Erythroblast (primary cell): ENCODE measurements at places on chromosomes 1 and 21.
A peak's percentile ranks its signal among the peaks of the same experiment; 100 is the strongest.

GRCh38 chr1:205365945-205366463, 9.3 kb upstream of the KLHDC8A start:
- DNase-seq: no peak

DNA sequence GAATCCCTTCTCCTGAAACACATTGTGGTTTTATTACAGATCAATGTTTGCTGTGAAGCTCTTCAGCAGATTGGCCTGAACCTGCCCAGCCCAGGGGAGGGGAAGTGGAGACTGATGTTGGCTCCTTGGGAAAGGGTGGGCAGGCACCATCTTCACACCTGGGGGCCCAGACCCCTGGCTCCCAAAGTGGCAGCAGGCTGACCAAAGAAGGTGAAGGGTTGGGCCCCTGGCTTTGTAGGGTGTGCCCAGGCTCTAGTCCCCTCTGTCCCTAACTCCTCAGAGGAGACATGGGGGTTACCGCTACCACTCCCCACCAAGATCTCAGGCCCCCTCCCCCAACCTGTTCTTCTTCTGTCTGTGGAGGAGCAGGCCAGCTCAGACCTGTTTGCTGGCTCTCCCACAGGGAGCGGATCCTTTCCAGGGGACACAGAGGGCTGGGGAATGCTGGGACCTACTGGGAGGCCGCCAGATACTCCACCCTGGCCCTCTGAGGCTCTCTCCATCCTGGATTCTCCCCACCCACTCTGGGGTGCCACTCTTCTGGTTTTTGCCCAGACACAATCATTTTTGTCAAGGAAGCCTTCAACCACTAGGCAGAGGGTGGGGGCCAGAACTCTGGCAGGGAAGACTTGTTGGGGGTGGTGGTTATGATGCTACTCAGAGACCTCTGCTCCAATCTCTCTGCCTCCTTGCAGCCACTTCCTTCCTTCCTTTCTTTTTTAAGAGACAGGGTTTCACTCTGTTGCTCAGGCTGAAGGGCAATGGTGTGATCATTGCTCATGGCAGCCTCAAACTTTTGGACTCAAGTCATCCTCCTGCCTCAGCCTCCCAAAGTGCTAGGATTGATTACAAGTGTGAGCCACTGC, 5.0 kb upstream of the EFNA3 start:
- DNase-seq: no peak

DNA sequence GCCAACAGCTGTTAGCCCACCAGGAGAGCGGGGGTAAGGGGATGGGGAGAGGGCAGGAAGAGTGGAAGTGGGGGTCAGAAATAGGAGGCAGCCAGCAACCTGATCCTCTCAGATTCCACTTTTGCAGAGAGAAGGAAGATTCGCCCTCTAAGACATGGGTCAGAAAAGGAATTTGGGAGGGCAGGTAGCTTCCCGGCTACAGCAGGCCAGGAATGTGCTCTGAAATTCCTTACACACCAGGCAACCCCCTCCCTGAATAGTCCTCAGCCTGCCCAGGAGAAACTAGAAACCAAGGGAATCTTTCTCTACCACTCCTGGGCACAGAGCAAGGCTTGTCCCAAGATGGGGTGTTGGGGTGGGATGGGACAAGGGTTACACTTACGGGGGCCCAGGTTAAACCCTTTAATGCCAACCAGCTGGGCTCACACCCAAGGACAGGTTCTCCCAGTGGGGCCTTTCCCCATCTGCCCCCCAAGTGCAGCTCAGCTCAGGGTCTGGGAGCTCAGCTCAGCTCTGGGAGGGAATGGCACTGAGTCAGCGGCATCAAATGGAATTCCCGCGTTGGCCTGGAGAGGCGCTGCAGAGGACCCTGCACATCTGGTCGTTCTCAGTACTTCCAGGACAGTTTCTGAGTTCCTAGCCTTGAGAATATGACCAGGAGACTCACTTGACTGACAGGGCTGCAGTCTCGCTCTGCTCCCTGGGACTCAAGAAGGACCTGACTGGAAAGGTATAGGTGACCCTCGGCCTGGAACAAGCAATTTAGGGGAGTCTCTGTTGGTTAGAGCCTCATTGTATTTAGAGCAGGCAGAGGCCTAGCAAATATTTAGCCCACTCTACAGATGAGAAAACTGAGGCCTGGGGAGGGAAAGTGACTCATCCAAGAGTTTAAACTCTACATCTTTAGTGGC, 761 bp downstream of the TNNT2 start:
- DNase-seq: peak; percentile 10

GRCh38 chr1:183590244-183591191, at the start of gene NCF2:
TSS of gene NCF2 (minus strand) at chr1:183590459. CDS start at chr1:183590329, 130 bp downstream.
- DNase-seq: peak; percentile 9

- DNase-seq: no peak
Observed at GRCh38 chr1:16183179-16183578, 27.3 kb upstream of the EPHA2 start.

DNA sequence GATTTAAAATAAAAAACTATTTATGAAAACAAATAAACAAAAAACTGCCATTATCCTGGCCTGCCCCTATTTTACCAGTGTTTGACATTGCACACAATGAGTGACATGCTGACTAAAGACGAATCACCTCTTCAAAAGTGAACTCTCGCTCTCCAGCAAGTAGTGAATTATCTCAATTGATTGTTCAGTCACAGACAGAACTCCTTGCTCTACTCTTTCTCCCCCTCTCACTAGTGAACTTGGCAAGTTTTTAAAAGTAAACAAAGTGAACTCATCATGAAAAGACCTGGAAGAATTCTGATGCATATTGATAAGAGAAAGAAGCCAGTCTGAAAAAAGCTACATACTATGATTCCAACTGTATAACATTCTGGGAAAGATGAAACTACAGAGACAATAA, 4.7 kb upstream of the C1orf52 start:
- no peak for DNase-seq

GRCh38 chr1:79561521-79561978, 555.0 kb upstream of the ADGRL4 start:
- DNase-seq: no peak

DNA sequence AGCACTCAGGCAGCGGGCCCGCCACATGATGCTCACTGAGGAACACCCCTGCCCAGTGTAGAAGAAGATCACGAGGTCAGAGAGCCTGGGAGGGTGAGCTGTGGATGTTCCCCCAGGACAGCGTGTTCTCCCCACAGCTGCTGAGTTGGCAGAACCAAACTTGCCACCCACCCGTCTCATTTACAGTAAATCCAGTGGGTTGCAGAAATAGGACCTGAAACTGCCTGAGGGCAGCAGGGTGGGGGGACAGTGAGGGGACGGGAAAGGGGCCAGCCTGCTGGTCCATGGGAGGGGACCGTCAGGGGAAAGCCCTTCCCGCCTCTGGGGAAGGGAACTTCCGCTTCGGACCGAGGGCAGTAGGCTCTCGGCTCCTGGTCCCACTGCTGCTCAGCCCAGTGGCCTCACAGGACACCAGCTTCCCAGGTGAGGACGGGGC, at the start of gene C1QB:
TSS of gene C1QB (plus strand) at position 356 of the 436 bp plus-strand sequence. CDS start 6,227 bp downstream, outside the sequence.
- DNase-seq: no peak

DNA sequence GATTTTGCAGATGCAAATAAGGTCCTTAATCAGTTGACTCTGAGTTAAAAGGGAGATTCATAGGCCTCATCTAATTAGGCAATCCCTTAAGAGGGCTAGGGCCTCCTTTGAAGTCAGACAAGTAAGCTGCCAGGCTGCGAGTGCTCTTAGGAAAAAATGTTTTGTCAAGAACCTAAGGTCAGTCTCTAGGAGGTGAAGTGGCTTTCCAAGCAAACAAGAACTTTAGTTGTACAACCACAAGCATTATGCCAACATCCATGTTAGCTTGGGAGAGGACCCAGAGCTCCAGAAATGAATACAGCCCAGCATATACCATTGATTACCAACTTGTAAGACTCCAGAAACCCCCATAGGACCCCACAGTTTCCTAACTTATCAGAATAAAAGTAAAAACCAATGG, 1366.2 kb downstream of the PLA2G4A start:
- DNase-seq: no peak

- DNase-seq: no peak
Observed at GRCh38 chr1:183435497-183435896, 17.3 kb upstream of the NMNAT2 start.

DNA sequence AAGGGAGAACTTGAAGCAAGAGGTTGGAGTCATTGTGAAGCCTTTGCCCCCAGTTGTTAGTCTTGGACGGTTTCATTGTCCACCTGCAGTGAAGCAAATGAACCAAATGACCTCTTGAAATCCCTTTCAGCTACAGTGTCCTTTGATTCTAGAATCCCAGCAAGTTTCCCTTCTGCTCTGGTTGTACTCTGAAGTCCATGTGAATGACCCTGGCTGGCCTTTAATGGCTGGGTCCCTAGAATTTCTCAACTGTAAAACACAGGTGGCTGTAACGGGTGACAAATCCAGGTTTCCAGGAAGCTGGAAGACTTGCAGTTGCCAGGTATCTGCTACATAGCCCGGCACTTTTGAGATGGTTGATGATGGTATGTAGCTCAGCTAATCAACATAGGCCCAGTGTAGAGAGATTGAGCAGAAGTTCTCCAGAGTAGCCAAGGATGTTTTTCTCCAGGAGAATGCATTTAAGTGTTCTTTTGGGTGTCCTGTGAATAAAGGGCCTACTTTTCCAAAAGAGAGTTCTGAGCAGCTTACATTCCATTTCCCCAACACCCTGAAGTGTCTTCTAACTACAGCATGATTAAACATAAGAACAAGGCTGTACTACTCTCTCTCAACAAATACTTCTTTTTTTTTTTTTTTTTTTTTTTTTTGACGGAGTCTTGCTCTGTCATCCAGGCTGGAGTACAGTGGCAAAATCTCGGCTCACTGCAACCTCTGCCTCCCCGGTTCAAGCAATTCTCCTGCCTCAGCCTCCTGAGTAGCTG, 17.6 kb upstream of the SLC30A1 start:
- no peak for DNase-seq

GRCh38 chr1:54851406-54851805, 35.6 kb downstream of the DHCR24 start:
- no peak for DNase-seq

- DNase-seq: no peak
Observed at GRCh38 chr1:210457568-210457967, 128.9 kb downstream of the HHAT start.

DNA sequence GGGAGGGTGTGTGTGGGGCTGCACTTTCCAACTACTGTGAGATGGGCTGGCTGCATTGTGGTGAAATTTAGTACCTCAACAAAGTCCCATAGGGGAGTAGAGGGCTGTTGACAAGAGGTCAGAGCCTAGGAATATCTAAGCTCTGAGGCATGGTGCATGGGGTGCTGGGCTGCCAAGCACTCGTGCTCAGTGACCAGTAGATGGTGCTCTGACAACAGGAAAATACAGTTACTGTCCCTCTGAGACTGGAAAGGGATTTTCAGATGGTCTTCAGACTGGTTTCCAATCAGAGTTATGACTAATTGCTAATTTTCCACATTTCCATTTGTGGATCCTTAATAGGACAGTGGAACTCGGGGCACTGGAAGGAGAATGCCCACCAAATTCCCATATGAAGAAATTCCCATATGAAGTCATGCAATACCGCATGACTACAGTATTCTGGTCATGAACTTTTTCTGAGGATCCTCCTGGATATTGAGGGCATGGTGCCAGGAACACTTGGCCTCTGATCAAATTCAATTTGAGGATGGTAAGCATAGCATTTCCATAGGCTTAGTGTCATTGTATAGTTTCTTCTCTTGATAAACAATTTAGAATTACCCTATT, 4.1 kb upstream of the CACNA1E start:
- DNase-seq: peak; percentile 64

DNA sequence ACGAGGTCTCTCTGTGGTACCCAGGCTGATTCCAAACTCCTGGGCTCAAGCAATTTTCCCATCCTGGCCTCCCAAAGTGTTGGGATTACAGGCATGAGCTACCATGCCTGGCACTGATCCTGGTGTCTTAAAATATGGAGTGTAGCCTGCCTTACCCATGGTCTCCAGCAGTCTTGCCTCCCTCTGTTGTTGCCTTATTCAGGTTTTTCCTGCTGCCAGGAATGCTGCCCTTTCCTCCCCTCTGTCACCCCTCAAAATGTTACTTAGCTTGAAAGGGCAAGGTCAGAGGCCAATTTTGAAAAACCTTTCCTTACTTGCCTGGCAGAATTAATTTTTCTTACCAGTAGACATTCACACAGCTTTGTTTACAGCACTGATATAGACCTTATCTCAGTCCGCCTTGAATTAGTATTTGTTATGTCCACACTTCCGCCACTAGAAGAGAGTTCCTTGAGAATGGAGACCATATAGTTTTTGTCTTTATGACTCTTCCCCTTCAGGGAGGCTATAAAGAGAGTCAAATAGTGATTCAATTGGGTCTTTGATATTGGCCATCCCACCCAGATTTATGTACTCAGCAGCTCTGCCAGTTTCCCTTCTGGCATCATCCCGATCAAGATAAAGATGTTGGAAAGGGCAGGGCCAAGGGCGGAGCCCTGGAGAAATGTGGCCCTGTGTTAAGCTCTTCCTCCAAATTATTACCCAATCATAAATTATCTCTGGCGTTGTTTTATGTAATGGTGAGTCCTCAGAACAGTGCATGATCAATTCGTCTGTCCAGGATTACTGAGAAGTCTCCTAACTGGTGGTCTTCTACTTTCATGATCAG, 38.8 kb downstream of the C1orf21 start:
- no peak for DNase-seq

DNA sequence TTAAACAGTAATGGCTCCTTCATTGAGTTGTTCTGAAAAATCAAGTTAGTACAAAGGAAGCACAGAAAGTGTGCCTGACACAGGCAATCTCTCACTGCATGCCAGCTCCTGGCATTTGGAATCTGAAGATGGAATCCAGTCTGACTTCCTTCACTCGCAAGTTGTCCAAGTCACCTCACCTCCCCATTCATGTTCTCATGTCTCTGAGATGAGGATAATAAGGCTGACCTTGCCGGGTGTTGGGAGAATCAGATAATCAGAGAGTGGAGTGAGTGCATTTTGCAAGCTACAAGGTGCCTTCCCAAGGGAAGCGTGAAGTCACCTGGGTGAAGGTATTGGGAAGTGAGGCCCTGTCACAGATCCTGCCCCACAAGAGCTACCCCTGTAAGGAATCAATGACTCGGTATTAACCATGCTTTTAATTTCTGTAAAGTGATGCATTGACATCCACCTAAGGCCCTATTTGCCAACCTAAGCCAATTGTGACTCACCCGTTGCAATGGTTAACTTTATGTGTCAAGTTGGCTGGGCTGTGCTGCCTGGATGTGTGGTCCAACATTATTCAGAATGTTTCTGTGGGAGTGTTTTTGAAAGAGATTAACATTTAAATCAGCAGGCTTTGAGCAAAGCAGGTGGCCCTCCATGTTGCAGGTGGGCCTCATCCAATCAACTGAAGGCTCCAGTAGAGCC, 62.5 kb upstream of the TARBP1 start:
- DNase-seq: no peak

GRCh38 chr1:39129514-39129913, 75.0 kb upstream of the MACF1 start:
- DNase-seq: no peak

DNA sequence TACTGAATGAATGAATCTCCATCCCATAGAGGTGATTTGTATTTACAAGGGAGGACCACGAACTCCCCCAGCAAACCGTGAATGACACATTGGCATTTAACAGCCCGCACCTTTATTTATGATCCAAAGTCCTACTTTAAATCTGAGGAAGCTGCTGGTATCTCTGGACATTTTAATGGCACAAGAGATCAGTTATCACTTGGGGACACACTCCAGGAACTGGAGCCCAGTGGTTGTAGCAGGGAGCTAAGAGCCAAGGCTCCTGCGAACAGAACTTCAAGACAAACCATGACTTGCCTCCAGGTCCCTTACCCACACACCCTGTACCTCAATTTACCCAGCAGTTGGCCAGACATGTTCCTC, 1.2 kb downstream of the CTNNBIP1 start:
- no peak for DNase-seq

GRCh38 chr1:9038881-9039760, 12.9 kb upstream of the SLC2A7 start:
- no peak for DNase-seq
